ENCODE measurements at places on chromosomes 3 and 15. TPM values are rescaled to one million over a fixed set of nuclear protein-coding genes. Genes with fewer than 3 reads are reported as not detected.

DNA sequence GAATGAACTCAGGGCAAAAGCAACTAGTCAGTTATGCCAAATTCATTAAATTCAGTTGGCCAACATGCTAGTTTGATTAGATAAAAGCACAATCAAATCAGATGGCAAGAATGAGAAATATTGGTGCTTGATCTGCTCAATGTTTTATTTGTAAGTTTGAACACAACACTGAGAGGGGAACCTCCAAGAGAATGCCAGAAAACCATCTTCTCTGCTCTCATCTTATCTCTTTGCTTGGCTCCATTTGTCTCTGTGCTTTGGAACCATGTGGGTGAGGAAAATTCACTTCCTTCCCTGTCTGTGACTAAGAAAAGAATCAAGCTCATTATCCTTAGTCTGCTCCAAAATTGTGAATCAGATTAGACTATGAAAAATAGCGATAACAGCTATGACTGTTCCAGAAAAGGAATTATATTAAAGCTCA is 43.6 kb upstream of the DCBLD2 start:
- no peak overlapping the region for H3K4me3 ChIP-seq
- H3K4me1 ChIP-seq: no peaks in the 10 kb centered on the region
- DNase-seq: no peak
- no peaks in the 10 kb centered on the region for H3K36me3 ChIP-seq

- H3K36me3 ChIP-seq: no peaks in the 10 kb centered on the region
- peak overlapping the region; percentile 88 for H3K27ac ChIP-seq
- DNase-seq: no peak
- H3K4me3 ChIP-seq: no peak overlapping the region
These were observed 47.7 kb downstream of the CMSS1 start for GRCh38 chr3:99865321-99865720.

GRCh38 chr15:90145259-90145658 is 43.0 kb upstream of the IDH2 start:
- DNase-seq: no peak
- no peaks in the 10 kb centered on the region for H3K36me3 ChIP-seq
- no peak overlapping the region for H3K4me3 ChIP-seq
- no peak overlapping the region for H3K27ac ChIP-seq

DNA sequence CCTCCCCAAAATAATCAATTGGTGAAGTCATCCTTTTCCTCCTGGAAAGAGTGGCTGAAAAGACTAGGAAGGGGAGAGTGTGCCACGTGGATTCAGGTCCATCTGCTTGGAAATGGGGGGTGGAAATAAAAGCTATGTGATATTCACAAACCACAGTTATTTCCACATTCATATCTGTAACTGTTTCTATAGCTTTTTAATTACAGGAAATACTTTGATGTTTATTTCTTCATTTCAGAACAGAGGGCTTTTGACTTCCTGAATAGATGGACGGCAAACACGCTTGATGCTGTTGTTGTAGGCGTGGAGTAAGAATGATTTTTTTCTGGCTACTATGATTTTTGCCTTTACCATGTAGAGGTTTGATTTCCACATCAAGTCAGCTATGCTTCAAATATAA is 10.1 kb downstream of the AADACL2 start:
- H3K27me3 ChIP-seq: no peaks in the 10 kb centered on the region
- no peak overlapping the region for H3K4me3 ChIP-seq
- no peaks in the 10 kb centered on the region for H3K4me1 ChIP-seq
- H3K36me3 ChIP-seq: no peaks in the 10 kb centered on the region

DNA sequence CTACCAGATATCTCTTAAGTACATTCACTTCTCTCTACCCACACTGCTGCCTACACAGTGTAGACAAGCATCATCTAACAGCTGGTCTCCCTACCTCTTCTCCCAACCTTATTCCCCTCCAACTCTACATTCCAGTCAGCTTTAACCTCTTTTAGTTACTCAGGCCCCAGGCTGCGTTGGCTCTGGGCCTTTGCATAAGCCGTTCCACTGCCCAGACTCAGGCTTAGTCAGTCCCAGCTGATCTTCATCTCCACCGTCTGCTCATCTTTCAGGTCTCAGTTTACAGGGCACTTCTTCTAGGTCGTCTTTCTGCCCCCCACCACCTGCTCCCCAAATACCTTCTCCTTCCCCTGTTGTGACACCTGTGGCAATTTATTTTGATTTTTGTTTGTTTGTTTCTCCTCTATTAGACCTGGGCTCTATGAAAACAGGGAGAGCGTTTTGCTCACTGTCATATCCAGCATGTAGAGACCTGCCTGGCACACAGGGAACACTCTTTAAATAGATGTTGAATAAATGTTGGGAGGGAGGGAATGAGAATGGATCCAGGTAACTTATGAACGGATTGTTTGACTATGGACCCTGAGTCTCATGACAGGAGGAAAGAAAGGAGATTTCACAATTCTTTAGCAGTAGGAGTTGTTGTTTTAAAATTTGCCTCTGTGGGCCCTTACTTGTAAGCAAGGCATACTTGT is 11.1 kb downstream of the SLC27A2 start:
- no peaks in the 10 kb centered on the region for H3K27me3 ChIP-seq
- H3K27ac ChIP-seq: no peak overlapping the region
- no peaks in the 10 kb centered on the region for H3K36me3 ChIP-seq
- H3K4me1 ChIP-seq: no peaks in the 10 kb centered on the region

- H3K4me1 ChIP-seq: no peaks in the 10 kb centered on the region
These were observed 389.6 kb downstream of the MFSD1 start for GRCh38 chr3:159191447-159191846.

DNA sequence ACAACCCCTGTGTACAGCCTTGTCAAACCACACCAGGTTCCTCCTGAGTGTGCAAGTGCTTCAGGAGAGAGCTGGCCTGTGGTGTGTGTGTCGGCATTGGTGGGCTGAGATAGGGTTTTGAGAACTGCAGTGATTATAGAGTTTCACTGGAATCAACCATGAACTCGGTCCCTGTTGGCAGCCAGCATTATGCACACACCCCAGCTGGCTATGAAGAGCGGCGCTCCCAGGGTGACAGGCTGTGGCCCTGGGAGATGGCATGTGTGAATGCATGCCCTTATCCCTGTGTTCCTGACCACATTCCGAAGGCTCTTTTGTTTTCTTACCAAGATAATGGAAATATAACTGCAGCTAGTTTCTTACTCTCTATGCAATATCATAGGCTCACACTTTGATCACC is 101.8 kb downstream of the SNRK start:
- H3K4me1 ChIP-seq: peaks cover 3% of the 10 kb centered on the region
- no peaks in the 10 kb centered on the region for H3K36me3 ChIP-seq
- H3K27ac ChIP-seq: no peak overlapping the region
- no peaks in the 10 kb centered on the region for H3K27me3 ChIP-seq
- no peak for DNase-seq

- no peak overlapping the region for H3K27ac ChIP-seq
- H3K4me1 ChIP-seq: no peaks in the 10 kb centered on the region
- peak; percentile 22 for DNase-seq
These were observed 18.7 kb downstream of the CACNA2D2 start for GRCh38 chr3:50484722-50485121.

GRCh38 chr3:94935738-94936580 is 873.1 kb downstream of the NSUN3 start:
- no peaks in the 10 kb centered on the region for H3K36me3 ChIP-seq
- no peaks in the 10 kb centered on the region for H3K27me3 ChIP-seq
- no peak for DNase-seq
- H3K27ac ChIP-seq: no peak overlapping the region
- no peak overlapping the region for H3K4me3 ChIP-seq
- no peaks in the 10 kb centered on the region for H3K4me1 ChIP-seq

DNA sequence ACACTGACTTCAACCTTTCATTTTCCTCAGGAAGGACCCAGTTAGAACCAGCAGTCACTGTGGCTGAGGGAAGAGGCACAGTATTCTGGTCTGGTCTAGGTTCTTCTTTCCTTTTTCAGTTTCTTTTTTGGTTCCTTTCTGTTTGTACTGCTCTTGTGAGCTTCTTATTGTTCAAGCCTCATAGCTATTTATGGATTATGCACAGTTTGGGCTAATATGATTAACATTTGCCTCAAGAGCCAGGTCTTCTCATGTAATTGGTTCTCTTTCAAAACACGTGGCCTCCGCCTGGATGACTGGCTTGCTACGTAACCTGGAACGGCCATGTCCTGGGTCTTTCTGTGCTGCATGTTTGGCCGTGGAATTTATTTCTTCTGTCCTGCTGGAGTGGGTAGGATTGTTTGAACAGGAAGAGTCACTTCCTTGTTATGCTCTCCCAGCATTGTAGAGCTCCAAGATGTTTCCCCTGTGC is 43.3 kb downstream of the RBMS3 start:
- H3K4me3 ChIP-seq: peak overlapping the region; percentile 14
- peak overlapping the region; percentile 71 for H3K27ac ChIP-seq
- H3K27me3 ChIP-seq: no peaks in the 10 kb centered on the region
- no peaks in the 10 kb centered on the region for H3K36me3 ChIP-seq
- DNase-seq: peak; percentile 11
- peaks cover 13% of the 10 kb centered on the region for H3K4me1 ChIP-seq

DNA sequence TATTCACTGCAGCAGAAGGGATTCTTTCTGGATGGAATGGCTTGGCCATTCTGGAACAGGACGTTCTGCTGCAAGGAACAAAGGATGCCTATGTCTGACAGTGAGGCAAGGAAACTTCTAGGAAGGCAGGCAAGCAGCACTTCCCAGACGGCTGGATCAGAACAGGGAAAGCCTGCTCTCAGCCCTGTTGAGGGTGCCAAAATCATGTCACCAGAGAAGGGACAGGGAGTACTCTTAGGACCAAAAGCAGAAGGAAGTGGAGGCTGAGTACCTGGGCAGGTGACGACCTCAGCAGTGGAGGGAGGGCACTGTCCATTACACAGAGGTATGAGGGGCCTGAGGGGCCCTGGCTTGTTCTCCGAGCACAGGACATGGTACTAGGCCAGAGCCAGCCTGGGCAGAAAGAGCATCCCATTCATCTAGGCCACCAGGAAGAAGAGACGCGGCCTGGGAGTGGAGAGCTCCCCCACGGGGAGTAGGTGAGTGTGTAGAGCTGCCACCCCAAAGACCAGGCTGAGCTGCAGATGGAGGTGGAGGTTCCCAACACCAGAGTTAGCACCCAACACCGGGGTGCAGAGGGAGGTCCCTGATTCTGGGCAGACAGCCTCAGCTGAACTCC is 9.6 kb downstream of the KLF15 start:
- no peaks in the 10 kb centered on the region for H3K36me3 ChIP-seq
- H3K4me3 ChIP-seq: no peak overlapping the region
- no peak for DNase-seq
- no peaks in the 10 kb centered on the region for H3K4me1 ChIP-seq
- H3K27me3 ChIP-seq: no peaks in the 10 kb centered on the region

DNA sequence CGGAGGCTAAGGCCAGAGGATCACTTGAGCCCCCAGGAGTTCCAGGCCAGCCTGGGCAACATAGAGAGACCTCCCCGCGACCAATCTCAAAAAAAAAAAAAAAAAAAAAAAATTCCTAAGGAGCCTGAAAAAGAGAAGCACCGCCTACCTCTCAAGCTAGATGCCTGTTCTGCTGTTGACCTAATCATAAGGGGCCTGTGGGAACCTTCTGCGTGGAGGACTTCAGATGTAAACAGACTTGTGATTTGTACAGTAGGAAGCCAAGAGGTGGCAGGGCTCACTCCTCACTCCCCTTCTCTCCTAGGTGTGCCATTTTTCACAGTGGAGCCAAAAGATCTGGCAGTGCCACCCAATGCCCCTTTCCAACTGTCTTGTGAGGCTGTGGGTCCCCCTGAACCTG is 3.2 kb downstream of the TYRO3 start:
- H3K4me3 ChIP-seq: no peak overlapping the region
- peaks cover 7% of the 10 kb centered on the region for H3K27me3 ChIP-seq
- peaks cover 14% of the 10 kb centered on the region for H3K4me1 ChIP-seq
- H3K27ac ChIP-seq: no peak overlapping the region
- no peaks in the 10 kb centered on the region for H3K36me3 ChIP-seq

- no peak for DNase-seq
- H3K4me1 ChIP-seq: no peaks in the 10 kb centered on the region
- H3K27me3 ChIP-seq: no peaks in the 10 kb centered on the region
- no peak overlapping the region for H3K4me3 ChIP-seq
- H3K27ac ChIP-seq: no peak overlapping the region
These were observed 311.5 kb downstream of the CACNA2D3 start for GRCh38 chr3:54433846-54434245.

DNA sequence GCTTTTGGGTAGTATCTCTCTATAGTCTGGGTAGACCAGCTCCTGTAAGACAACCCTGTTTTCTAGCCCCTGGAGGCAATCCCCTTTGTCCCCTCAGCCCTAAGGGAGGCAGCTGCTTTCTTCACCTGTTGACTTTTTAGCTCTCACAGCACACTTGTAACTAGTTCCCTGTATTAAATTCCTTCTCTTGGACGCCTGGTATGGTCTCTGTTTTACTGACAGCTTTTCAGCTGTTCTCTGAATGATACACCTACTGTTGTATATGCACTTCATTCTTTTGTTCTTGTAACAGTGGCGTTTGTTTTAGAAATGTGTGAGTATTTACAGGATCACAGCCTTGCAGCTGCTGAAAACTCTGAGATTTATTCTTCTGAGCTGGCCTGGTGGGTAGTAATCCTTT is 413.0 kb upstream of the RBMS3 start:
- H3K27me3 ChIP-seq: no peaks in the 10 kb centered on the region
- H3K4me3 ChIP-seq: no peak overlapping the region
- H3K27ac ChIP-seq: no peak overlapping the region
- no peak for DNase-seq
- no peaks in the 10 kb centered on the region for H3K4me1 ChIP-seq

- no peaks in the 10 kb centered on the region for H3K4me1 ChIP-seq
- no peaks in the 10 kb centered on the region for H3K36me3 ChIP-seq
- H3K27me3 ChIP-seq: peaks cover 5% of the 10 kb centered on the region
- DNase-seq: no peak
- no peak overlapping the region for H3K27ac ChIP-seq
- H3K4me3 ChIP-seq: no peak overlapping the region
These were observed 110.1 kb downstream of the DNAH12 start for GRCh38 chr3:57434041-57434440.

DNA sequence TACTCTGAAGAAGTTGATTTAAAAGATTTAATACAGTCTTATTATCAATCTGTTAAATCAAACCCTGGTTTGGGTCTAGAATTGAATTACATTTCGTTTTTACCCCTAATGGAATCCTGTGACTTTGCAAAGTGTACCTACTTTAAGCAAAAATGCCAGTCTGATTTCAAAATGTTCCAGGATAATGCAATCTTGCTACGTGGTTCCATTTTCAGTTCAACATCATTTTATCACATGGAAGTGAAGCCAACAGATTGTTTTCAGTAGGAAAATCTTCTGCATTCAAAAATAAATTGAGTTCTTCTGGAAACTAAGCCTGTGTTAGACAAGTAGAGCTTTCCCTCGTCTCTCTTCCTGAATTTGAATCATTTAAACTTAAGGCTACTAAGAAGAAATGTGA is 356.4 kb downstream of the CHST2 start:
- DNase-seq: no peak
- H3K27me3 ChIP-seq: no peaks in the 10 kb centered on the region
- H3K4me1 ChIP-seq: peaks cover 13% of the 10 kb centered on the region
- no peaks in the 10 kb centered on the region for H3K36me3 ChIP-seq

KLHL40 gene
- not detected for total RNA-seq

SCN11A gene
- total RNA-seq: 0.32 TPM

RASGRP1 gene
- 1.9 TPM for total RNA-seq

ACKR4 gene
- not detected for total RNA-seq

MKRN3 gene
- 3.2 TPM for total RNA-seq

Data from transverse colon (tissue), 4 donors.